ENCODE measurements at places on chromosomes 1 and 21.

- DNase-seq = no peak
Observed at GRCh38 chr1:150268340-150268704, 494 bp downstream of the APH1A start.

DNA sequence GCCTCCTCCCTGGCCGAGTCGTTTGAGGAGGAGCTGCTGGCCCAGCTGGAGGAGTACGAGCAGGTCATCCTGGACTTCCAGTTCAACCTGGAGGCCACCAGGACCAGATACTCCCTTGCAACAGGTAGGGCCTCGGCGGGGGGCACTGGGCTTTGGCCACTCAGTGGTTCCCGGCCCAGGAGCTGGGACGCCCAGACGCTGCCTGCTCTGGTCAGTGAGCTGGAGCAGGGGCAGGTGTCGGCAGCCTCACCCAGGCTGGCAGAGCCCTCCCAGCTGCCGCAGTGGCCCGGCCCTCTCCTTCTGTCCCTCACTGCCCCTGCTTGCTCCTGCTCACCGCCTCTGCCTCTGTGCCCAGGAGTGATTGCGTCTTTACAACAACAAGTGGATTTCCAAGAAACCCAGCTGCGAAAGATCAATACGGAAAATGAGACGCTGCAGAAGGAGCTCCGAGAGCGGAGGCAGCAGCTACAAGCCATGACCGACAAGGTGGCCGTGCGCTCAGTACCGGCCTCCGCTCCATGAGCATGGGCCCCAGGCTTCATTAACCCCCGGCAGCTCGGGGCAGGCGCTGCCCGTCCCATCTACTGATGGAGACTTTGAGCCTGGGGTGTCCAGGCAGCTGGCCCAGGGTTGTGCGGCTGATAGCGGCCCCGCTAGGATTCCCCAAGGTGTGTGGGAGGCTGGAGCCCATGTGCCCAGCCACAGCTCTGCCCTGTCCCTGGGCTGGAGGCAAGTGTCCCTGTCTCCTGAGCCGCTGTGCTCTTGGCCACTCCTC, 9.0 kb upstream of the SMIM1 start:
- DNase-seq = no peak

GRCh38 chr1:61692155-61692800, 32.7 kb downstream of the TM2D1 start:
- no peak for DNase-seq

GRCh38 chr1:172851077-172851476, 192.2 kb downstream of the FASLG start:
- DNase-seq = no peak

DNA sequence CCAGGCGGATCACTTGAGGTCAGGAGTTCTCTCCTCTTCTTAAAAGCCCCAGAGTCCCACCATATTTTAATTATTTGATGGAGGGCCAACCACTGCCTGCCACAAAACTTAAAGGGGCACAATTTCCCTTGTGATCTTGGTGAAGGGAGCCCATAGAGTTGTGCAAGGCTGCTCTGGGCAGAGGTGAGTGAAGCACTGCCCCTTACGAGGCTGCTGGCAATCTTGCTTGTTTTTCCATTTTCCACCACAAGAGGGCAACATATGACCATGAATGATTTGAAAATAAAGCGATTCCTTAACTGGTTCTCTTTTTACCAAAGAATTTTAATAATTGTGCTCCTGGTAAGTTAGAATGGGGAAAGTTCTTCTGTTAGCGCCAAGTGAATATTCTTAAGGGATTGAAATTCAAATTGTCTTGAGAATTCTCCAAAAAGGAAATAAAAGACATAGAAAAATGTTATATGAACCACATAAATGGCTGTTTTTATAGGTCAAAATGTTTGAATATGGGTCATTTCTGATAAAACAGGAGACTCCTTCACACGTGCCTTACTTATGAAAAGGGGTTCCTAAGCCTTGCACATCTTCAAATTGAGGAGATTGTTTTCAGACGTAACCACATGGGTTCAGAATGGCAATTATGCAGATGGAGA, 22.7 kb downstream of the PGM1 start:
- DNase-seq = peak; percentile 38

GRCh38 chr1:225555821-225556220, 97.1 kb downstream of the ENAH start:
- no peak for DNase-seq

DNA sequence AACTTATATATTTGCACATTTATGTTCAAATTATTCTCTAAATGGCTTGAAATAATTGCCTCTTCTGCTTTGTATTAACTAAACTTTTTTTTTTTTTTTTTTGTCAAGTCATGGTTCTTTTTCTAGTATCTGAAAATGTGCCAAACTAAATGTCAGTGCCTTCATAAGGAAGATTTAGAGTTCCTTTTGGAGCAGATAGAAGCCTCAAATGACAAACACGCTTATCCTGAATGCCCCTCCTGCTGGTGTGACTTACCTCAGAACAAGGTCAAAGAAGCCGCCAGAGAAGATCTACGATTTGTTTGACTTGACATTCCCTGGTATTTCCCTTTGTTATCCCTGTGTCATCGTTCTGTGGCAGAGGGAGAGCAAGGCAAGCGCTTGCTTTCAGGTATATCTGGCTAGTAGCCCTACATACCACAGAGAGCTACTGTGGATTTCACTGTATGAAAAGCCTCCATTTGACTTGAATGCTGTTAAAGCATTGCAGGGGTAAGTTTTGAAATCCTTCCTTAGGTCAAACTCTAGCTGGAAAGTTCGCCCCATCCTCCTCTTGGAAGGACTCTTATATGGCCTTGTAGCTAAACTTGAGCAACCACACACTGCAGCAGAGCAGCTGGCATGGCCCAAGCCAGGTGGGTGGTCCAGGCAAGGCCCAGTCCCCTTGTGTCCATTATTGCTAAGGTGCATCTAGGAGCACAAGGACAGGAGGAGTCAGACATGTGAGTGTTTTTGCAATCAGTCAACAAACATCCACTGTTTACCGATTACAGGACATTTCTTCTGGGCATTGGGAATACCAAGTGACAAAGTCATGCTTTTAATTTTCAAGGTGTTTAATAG, 285.4 kb upstream of the USP25 start:
- no peak for DNase-seq

DNA sequence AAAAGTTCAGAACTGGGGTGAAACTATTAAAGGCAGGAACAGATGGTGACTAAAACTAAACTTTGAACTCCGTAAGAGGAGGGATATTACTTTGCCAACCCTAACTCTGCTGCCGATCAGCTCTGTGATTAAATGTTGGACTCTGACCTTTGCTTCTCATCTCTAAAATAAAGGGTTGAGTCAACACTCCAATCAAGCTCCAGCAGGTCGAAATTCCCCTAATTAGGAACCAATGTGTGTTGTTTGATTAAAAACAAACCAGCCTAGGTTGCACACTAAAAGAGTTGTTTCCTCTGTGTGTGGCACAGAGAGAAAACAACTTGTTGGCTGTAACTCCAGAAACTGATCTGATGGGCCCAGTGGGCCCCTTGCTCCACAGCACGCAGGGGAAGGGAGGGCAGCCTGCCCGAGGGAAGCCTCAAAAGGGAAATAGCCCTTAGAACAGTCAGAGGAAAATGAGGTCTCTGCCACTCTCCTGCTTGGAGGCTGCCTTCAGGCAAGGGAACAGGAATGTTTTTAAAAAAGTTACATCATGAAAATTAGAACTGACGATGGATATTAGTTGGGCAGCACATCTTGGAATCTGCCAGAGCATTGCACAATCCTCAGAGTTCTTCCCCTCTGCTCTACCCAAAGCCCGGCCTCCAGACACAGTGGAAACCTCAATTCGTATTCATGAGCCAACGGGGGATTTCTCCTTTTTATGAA, 69.3 kb downstream of the KCTD3 start:
- DNase-seq = no peak

DNA sequence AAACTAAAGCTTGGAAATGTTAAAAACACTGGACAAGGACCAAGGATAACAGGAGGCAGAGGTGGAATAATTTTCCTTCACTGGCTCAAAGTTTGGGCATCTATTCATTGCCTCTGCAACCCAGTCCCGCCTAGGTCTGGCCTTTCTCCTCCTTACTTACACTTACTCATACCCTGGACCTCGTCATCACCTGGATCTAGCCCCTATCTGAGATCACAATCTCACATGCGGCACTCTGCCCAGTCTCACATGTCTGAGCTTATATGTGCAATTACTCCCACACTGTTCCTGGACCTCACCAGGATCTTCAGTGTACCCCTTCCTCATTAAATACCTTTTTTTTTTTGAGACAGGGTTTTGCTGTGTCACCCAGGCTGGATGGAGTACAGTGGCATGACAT, 37.6 kb downstream of the NVL start:
- no peak for DNase-seq

GRCh38 chr1:233394860-233395717, 67.6 kb downstream of the MAP3K21 start:
- no peak for DNase-seq

GRCh38 chr1:209324901-209325871, 258.3 kb upstream of the CAMK1G start:
- DNase-seq = no peak

- DNase-seq = no peak
Observed at GRCh38 chr1:78469576-78469975, 21.2 kb upstream of the PTGFR start.

DNA sequence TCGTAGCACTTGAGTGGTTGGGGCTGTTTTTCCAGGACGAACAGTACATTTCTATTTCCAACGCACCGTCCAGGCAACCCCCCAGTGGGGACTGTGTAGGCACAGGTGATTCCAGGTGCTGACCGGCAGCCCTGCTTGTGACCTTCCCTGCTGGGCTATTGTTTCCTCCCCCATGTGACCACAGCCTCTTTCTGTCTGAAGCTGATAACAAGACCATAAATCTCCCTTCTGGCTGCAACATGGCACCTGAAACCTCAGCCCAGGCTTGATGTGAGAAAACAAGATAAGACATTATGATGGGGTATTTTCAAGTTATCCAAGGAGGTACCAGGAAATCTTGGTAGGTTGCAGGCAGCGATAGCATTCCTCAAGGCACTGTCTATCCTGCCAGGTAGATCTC, 48.2 kb downstream of the HLX start:
- no peak for DNase-seq

- no peak for DNase-seq
Observed at GRCh38 chr21:45555251-45555556, 13.0 kb upstream of the SLC19A1 start.

GRCh38 chr1:7519181-7519860, 251.8 kb upstream of the VAMP3 start:
- DNase-seq = no peak

DNA sequence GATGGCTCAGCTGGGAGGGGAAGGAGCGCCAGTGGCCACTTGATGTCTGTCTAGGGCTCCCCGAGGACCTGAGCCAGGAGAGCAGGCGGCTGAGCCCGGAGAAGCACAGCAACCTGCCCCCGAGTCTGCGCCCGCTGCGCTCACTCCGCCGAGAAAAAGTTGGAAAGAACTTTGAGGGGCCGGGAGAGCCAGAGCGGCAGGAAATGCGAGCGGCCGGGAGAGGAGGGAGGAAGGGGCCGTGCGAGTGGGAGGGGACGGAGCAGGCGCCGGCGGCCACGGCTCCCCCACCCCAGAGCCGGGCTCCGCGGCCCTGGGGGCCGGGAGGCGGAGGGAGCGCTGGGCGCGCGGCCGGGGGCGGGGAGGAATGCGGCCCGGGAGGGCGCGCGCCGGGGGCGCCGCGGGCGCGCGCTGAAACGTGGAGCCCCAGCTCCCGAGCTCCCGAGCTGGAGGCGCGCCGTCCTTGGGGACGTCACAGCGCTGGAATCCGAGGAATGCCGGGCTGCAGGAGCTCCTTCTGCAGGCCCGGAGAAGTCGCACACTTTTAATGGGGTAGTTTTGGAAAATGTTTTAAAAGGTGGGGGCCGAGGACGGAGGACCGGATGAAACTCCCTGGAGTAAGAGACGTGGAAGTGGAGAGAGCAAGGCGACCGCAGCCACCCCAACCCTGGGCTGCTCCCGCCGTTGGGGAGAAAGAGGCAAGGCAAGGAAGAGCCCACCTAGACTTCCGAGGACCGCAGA, at the start of gene PTPN14:
PTPN14 (minus strand) TSS at position 167 of the 738 bp plus-strand sequence. CDS start 86,799 bp downstream, outside the sequence.
- DNase-seq = no peak

DNA sequence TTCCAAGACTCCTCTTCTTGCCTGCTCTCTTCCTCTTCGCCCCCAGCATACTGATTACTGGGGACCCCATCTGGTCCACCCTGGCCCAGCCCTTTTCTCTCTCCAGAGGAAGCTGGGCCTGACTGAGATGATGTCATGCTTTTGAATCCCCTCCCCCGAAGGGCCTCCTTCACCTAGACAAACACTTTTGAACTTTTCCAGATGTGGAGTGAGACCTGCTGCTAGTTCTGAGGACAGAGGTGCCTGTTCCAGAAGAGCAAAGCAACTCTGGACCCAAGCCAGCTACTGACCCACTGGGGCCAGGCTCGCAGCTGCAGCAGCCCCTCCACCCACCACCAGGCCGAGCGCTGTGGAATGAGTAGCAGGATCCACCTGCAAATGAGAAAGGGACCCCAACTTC, 8.4 kb downstream of the CD34 start:
- DNase-seq = no peak

DNA sequence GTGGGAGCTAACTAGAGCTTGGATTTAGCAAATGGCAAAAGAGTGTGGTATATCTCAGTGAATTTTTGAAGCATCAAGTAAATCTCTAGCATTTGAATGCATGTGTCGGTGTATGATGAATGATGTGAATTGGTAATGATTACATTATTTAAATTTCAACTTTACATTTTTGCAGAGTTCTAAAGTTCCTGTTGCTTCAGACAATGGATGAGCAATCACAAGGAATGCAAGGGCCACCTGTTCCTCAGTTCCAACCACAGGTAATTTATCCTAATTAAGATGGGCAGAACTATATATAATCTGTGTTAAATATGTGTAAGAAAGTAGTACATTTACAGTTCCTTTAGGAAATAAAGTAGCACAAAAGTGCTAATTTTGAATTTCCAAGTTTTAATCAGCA, 75.6 kb downstream of the NEK7 start:
- DNase-seq = no peak

DNA sequence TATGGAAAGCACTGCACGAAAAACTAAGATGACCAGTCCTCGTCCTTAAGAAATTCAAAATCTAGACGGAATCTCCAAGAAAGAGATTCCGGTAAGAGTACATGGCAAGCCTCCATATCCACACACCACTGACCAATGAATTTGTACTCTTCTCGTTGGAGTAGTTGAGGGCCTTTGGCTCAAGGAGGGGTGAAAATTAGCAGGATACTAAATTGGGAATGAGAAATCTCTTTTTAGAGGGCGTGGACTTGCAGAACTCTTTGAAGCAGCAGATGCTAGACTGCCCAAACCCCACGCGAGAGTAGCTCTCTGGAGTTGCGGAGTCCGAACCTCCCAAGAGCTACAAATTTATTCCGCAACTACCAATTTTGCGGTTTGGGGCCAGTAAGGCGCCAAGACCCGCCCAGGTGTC, 872 bp upstream of the PPP2R5A start:
- DNase-seq = no peak

- DNase-seq = no peak
Observed at GRCh38 chr1:205453466-205453865, 2.4 kb downstream of the BLACAT1 start.

GRCh38 chr1:117586747-117587498, 18.9 kb upstream of the TENT5C start:
- no peak for DNase-seq

DNA sequence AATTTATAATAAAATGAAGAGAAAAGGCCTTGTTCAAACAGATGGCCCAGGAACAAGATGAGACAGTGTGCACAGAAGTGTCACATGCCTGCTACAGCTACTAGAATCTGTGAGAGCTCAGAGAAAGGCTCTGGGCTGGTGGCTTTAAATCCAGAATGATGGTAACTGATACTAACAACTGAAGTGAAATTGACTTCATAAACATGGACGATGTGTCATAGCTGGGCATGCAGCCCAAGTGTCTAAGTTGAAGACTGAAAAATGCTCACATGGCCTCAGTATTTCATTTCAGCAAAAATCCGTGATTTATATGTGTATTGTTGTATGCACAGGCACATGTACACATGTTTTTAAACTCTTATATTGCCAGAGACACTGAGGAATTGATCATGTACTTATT, 208.3 kb upstream of the RUNX1 start:
- DNase-seq = no peak

All from stimulated activated CD4-positive, alpha-beta T cell treated with anti-CD3 and anti-CD28 coated beads, TNF-alpha, amount 100 ng/mL, for 1 hour (primary cell).